ENCODE measurements at places on chromosomes 6 and 20.
A peak's percentile ranks its signal among the peaks of the same experiment; 100 is the strongest.

GRCh38 chr6:114108119-114109002, 137.4 kb upstream of the HDAC2 start:
- no peak for DNase-seq

DNA sequence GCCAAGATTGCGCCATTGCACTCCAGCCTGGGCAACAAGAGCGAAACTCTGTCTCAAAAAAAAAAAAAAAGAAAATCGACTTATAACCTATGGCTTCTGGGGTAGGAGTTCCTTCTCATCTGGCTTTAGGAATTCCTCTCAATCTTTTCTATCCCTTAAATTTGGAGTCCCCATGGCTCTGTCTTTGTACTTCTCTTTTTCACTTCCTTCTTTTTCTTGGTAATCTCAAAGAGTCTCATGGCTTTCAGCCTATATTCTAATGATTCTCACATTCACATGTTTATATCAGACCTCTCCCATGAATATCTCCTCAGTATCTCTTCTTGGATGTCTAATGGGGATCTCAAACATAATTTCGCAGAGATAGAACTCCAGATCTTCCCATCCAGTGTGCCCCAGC, 42.8 kb upstream of the RALGAPA2 start:
- DNase-seq: no peak

DNA sequence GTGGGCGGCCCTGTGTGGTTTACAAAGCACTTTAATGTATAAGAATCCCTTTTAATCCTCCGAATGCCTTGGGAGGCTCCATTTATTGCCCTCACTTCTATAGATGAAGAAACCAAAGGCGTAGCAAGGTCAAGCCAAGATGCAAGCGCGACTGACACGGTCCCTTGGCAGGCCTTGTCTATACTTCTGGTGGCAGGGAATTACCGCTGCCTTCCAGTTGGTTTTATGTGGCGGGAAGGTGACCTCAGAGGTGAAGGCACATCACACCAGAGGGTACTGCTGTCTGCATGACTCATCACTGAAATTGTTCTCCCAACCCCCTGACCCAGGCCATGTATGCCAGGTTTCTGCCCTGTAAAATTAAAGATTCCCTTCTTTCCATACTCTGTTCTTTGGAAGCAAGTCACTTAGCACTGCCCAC, 36.1 kb upstream of the NAA20 start:
- no peak for DNase-seq

DNA sequence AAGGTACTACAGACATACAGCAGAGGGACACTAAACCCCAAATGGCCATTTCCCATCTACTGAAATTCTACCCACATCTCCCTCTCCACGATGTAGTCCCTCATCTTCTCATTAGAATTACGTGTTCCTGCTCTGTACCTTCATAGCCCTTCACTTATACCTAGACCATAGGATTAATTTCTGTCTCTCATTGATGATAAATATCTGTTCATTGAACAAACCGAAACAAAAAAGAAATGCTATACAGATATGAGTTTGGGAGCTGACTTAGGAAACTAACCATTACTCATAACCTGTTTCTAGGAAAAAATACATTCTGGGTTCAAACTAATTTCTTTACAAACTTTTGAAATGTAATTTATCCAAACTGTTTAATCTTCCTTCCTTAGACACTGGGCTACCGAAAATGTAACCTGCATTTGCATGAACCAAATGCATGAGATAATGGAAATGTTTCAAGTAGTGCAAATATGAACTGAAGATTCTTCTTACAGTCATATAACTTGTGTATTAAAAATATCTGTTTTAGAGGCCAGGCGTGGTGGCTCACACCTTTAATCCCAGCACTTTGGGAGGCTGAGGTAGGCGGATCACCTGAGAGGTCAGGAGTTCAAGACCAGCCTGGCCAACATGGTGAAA, 85.3 kb downstream of the GJA10 start:
- no peak for DNase-seq

DNA sequence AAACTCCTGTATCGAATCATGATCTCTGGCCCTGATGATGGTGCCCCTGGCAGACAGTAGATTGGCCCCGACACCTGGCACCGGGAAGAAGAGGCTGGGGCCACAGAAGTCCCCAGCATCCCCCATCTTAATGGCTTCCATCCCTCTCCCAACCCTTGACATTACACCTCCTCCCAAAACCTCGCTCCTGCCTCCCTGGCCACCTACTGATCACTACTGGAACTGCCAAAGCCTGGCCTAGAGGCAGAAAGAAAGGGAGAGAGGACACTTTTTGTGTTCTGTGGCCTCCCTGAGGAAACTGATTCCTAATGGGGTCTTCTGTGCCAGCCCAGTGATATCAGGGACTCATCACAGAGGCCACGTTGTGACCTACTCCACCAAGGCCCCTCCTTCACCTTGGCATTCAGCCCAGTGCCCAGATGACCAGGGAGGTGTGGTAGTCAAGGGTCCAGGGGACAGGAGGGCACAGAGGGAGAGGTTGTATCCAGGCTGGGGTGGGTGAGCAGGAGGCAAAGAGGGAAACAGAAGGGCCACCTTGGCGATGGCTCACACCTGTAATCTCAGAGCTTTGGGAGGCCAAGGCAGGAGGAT, 6.1 kb downstream of the C20orf173 start:
- DNase-seq: no peak

DNA sequence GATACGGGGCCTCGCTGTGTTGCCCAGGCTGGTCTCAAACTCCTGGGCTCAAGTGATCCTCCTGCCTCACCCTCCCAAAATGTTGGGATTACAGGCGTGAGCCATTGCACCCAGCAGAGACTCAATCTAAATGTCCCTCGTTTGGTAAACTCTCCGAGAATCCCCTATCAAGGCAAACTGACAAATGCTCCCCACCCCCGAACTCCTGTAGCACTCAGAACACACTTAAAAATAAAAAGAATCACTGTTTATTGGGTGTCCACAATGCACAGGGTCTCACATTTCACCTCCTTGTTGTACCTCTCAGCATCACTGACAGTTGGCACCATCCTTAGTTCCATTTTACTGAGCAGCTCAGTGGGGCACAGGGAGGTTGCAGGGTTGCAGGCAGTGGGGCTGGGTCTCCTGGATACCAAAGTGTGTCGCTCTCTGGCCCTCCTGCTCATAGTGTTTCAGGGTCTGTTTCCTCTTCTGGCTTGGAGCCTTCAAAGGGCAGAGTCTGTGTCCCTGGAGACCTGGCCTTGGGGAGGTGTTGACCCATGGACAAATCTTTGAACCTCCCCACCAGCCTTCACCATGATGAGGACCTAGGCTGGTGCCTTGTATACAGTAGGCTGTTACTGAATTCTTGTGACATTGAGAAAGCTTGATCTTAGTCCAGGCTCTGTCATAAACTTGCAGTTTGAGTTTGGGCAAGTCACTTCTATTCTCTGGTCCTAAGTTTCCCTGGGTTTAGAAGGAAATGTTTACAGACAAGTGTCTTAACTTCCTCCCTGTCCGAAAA, 8.5 kb upstream of the SRC start:
- DNase-seq: no peak

DNA sequence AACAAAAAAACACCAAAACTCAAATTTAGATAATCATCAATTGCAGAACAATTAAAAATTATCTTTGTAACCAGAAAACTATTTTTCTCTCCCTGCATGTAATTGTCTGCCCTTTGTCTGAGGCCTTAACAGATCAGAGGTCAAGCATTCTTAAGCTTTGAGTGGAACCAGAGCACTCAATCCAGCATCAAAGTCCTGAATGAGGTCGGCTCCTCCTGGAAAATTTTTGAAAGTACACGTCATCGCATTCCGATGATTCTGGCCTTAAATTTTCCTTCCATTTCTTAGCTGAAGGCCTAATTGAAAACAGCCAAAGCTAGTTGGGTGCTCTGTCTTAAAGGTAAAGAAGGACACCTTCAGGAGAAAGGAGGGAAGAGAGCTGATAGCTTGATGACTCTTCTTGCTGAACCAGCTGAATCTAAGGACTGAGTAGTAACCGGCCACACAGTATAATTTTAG, 510.2 kb upstream of the SULF2 start:
- DNase-seq: no peak

DNA sequence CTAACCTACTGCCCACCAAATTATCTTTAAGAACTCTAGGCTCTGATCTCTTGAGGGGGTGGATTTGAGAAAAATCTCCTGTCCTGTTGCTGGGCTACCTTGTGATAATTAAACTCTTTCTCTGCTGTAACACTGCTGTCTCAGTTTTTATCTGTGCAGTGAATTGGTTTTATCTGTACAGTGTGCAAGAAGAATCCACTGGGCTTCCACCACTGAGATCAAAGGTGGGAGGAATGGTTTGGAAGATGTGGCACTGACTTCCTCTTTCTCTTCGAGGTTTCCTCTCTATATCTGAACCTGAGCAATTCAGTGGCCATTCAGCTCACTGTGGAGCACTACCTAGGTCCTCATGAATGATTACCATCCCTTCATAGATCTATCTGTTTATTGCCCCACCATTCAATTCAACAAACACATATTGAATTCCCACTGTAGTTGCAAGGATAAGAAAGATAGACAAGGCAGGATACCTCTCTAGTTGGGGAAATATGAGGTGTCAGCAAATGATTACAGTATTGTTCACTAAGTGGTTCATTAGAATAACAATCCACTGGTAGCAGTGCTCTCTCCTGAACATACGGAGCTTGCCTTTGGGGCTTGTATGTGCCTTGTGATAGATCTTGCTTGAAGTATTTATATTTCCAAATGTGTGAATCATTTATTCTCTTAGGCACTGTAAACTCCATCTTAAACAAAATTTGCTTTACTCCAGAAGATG, 172.1 kb upstream of the ARG1 start:
- DNase-seq: no peak

- DNase-seq: peak; percentile 65
Observed at GRCh38 chr6:119313937-119314884, 35.4 kb downstream of the MAN1A1 start.

DNA sequence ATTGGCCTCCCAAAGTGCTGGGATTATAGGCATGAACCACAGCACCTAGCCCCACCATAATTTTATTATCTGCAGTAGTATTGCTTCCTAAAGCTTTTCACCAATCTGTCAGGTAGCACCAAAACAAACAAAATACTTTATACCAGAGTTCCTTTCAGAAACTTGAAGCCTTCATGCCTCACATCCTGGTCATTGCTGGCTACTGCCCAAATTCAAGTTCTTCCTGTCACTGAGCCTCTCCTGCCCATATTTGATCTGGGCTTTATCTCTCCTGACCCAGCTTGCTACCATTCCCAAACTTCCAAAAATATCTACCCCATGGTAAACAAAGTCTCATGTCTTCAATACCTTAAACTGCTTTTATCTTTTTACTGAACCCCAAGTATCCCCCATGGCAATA, 34.9 kb upstream of the DST start:
- no peak for DNase-seq

DNA sequence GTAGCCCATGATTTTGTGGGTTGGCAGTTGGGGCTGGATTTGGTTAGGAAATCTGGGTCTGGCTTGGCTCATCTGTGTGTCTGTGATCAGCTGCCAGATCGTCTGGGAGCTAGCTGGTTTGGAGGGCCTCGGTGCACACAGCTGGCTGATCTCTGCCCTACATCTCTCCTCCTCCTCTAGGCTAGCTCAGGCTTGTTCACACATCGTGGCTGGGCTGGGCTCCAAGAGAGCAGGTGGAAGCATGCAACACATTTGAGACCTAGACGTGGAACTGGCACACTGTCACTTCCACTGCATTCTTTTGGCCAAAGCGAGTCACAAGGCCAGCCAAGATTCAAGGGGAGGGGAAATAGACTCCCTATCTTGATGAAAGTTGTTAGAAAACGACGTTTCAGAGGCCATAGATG, 15.9 kb downstream of the NDUFAF5 start:
- DNase-seq: no peak

GRCh38 chr20:48606841-48607543, 220.8 kb downstream of the PREX1 start:
- no peak for DNase-seq

GRCh38 chr6:44800171-44800783, 412.8 kb downstream of the CDC5L start:
- no peak for DNase-seq

- no peak for DNase-seq
Observed at GRCh38 chr6:126134491-126134890, 148.2 kb downstream of the TRMT11 start.

- DNase-seq: no peak
Observed at GRCh38 chr20:15866916-15867730, 706.1 kb downstream of the KIF16B start.

DNA sequence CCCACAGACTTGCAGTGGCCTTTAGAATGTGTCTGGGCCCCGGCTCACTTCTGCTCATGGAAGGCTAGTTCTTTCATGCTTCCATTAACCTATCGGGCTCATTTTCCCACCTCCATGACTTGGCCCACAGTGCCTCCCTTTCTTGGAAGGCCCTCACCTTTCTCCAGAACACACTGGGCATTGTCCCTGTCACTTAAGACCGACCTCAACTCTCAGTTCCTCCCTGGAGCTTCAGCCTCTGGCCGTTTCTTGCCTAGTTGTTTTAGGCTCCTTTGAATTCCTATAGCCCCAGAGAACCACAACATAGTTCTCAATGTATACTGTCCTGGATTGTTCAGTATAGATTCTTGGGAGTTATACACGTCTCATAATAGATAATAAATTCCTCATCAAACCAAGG, 19.3 kb upstream of the TNFAIP3 start:
- DNase-seq: no peak

DNA sequence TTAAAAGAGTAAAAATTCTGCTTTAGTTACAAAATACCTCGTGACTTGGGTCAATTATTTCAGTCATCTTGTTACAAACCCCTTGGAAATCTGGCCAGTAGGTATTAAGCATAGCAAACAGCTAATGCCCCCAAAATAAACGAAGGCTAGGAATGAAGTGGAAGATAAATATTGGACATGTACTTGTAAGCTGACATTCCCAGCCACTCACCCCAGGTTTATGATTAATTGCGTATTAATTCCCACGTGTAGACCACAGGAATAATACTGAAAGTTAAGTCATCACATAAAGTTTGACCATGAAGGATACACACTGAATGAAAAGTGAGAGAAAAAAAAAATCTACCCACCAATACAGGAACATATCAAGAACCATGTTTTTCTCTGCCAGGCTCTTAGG, 936.5 kb upstream of the ADGRB3 start:
- no peak for DNase-seq

GRCh38 chr20:8790442-8791074, 278.3 kb upstream of the PLCB4 start:
- DNase-seq: no peak

DNA sequence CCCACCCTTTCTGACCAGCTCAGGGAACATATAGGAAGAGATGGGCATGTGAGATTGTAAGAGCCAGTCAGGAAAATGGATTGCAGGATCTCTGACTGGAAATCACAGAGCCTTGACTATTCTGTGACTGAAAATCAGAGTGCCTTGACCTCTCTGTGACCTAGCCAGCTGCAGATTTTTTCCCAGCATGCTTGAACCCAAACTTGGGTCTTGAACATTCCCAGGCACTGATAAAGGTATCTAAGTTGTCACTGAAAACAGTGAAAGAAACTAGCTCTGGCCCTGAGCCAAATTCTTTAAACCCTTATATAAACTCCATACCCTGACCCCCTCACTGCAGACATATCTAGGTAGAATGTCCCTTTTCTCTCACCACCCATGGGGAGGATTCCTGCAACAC, 2.3 kb upstream of the ZNF165 start:
- no peak for DNase-seq

All from KG1 (cell line).